Thymus (tissue), 14 donors: ENCODE measurements at places on chromosomes 5 and 9. TPM values are rescaled to one million over a fixed set of nuclear protein-coding genes. Genes with fewer than 3 reads are reported as not detected.

DNA sequence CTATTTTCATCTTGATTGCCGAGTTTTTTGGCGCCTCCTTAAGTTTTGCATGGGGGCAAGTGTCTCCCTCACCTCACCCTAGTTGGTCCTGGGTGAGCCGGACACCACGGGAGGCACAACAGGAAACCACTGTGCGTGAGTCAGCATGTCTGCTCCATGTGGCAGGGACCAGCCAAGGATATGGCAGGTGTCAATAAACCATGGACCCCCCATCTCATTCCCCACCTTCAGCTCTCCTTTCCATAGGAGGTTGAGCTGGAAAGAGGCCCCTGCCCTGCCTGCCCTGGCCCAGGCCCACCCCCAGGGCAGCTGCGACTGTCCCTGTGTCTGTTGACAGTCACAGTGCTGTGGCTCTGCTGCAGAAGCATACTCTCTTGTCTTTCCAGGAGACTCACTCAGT is 3.1 kb downstream of the SPACA9 start:
- DNase-seq = no peak

GRCh38 chr5:58156973-58157701 is 302.7 kb downstream of the PLK2 start:
- no peak for DNase-seq

The CSNK1G3 gene
- 69.7 TPM for total RNA-seq

- DNase-seq = no peak
These were observed 111.2 kb downstream of the JAKMIP2 start for GRCh38 chr5:147671365-147671764.

The SPAAR gene
- total RNA-seq = 0.09 TPM

GRCh38 chr5:145856285-145856818 is 16.5 kb downstream of the GRXCR2 start:
- DNase-seq = no peak

GRCh38 chr5:57445006-57445704 is 37.5 kb downstream of the ACTBL2 start:
- no peak for DNase-seq

GRCh38 chr9:752201-752600 is 89.3 kb upstream of the DMRT1 start:
- DNase-seq = no peak

DNA sequence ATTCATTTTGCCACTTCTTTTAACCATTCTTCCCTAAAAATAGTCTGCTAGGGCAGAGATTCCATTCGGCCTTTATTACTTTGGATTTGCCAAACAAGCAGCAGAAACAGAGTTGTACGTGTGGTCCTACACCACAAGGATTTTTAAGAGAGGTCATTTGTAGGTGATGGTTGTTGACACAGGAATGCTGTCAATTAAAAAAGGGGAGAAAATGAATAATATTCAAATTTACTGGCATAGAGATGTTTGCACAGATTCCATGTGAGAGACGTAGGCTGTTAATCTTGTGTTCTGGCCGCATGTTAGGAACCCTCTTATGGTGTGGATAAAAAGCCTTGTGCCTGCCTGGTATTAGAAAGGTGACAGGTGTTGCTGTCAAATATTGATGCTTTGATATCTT is 34.9 kb downstream of the TRIO start:
- no peak for DNase-seq

DNA sequence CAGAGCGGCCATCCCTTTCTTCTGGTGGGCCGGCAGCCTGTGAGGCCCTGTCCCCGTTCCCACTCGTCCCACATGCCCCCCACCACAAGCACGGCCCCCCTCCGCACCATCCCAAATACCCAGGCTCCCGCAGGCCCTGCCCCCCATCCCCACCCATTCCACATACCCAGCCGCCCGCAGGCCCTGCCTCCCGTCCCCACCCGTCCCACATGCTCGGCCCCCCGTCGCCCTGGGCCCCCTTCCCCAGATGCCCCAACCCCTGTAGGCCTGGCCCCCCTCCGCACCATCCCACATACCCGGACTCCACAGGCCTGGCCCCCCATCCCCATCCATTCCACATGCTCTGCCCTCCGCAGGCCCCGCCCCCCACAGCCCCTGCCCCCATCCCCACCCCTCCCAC is 11.5 kb downstream of the SLC6A19 start:
- no peak for DNase-seq

The GEMIN5 gene
- 12.8 TPM for total RNA-seq

DNA sequence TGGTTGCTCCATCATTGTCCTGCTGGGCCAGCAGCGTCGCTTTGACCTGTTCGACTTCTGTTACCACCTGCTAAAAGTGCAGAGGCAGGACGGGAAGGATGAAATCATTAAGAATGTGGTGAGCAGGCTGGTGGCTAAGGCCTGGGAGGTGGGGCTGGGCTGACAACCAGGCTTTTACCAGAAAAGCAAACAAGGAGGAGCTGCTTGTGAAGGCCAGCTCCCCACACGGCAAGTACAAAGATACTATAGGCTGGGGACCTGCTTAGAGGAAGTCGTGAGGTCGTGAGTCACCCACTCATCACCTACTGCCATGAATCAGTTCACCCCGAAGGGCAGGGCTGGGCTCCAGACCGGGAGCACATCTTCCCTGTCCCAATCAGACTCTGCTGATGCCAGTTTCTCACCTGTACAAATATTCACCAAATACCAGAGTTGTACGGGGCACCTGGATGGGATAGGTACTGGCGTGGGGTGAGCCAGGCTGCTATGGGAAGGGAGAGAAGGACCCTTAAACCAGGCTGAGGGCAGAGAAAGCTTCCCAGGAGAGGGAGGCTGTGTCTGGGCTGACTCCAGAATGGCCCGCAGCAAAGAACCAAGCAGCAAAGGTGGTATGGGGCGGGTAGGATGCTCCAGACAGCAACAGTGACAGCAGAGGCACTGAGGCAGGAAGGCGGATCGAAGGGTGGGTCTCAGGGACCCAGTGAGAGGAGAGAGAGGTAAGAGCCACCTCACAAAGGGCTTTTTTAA is 69.3 kb upstream of the NIPAL4 start:
- DNase-seq = no peak

The GRIN3A gene
- total RNA-seq = 0.14 TPM

DNA sequence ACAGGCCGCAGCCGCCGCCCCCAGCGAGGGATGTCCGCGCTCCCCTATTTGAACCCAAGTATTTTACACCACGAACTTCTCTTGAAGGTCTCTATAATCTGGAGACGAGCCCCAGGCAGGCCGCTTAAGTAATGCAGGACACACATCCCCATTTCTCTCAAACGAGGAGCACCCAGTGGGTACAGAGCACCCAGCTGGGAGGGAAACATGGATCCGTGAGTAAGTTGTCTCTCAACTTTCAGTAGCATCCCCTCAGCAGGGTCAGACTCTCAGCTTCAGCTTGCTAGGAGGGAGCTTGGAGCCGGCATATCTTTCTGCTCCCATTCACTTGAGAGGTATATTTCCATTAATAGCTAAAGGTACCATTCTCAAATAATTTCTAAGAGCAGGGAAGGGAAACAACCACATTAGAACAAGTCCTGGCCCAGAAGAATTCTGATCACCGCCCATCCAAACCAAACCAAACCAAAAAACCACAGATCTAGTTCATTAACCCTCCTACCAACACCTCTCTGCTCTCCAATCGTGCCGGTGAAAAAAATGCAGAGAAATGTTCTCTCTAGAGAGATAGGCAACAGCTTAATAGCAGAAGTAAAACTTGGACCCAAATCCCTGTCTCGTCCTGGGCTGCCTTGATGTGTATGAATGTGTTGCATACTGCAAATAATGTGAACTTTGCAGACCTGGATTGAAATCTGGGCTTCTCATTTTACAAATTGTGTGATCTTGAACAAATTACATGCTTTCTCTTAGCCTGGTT is 910 bp downstream of the TDRD7 start:
- no peak for DNase-seq

The C5orf34 gene
- total RNA-seq = 8.2 TPM

The LNPEP gene
- 37.1 TPM for total RNA-seq

DNA sequence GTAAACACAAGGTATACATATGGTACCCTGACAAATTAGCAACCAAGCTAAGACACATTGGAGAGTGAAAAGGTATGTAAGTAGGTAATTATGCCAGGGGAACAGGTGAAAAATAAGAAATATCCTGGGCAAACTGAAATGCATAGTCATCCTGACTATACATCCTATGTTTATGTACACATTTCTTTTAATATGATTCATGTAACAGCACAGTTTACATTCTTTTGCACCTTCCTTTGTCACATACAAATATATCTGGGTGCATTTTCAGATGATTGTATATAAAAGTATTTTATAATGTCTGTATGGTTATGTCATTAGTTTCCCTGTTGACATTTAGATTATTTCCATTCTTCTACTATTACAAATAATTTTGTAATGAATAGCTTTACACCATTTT is 1146.9 kb downstream of the EFNA5 start:
- no peak for DNase-seq

- DNase-seq = no peak
These were observed 134.0 kb downstream of the PARP8 start for GRCh38 chr5:50800410-50800809.

The SLC46A2 gene
- 24.6 TPM for total RNA-seq

DNA sequence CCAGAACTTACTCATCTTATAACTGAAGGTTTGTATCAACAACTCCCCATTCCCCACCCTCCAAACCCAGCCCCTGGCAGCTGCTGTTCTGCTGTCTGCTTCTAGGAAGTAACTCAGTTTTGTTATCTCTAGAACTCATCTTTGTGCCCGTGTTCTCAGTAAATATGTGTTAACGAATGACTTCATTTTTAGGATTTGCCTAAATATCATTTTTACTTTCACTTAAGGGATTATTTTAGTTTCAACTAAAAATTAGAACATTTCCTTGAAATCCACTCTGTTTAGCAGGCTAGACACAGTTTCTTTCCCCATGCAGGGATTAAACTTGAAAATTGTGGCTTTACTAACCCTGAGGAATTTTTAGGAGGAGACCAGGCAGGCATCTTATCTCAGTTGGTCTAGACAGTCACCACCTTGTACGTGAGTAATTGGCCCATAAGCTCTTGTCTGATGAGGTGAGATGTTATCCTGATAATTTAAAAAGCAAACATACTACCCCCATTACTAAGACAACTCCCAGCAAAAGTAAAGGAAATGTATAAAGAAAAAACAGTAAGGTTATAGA is 68.2 kb upstream of the TNFAIP8 start:
- no peak for DNase-seq

DNA sequence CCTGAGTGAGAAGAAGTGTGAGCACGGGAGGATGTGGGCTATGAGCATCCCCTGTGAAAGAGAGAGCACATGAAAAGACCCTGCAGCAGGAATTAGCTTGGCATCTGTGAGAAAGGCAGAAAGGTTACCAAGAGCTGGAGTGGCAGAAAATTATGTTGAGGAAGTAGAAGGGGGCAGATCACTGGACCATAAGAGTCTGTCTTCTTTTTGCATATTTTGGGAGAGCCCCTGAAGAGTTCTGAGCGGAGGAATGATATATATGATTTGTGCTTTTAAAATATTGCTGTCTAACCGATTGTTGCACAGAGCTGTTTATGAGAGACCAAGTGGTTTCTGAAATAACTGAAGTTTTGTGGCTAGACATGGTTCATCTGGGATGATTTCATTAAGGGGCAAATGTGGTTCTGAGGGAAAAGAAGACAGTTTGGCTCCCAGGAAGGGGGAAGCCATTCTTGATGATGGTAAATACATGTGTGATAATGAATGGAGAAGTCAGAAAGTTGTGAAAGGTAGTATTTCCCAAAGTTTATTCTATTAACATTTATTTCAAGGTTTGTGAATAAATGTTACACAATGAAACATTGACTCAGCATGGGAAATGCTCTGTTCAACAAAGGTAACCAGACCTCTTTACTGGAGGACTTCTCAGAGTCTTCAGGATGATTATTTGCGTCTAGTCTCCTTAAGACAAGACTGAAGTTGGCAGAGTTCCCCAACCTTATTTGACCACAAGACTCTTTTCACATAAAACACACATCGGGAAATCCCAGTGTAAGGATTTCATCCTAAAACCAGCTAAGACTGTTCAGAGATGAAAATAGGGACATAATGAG is 31.5 kb upstream of the ADRB2 start:
- DNase-seq = no peak

DNA sequence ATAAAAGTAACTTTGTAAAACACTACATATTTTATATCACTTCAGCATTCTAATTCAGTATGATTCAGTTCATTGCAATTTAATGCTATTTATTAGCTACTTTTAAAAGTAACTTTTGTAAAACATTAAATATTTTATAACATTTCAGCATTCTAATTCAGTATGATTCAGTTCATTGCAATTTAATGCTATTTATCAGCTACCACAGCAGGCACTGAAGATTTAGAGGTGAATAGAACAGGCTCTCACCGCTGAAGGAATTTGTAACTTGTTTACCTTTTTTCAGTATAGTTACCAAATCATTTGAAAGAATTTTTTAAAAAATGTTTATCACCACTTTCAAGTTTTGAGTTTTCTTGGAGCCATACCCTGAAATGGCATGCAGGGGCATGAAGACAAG is 266.4 kb upstream of the DAB2 start:
- no peak for DNase-seq

- no peak for DNase-seq
These were observed 118.0 kb upstream of the BRINP1 start for GRCh38 chr9:119487118-119487827.

The TAF11L5 gene
- not detected for total RNA-seq

- DNase-seq = no peak
These were observed 510.2 kb downstream of the PRELID2 start for GRCh38 chr5:145324767-145325479.

The KIAA0825 gene
- 3.1 TPM for total RNA-seq

- DNase-seq = no peak
These were observed 191.2 kb downstream of the DAB2IP start for GRCh38 chr9:121842612-121842978.

The RELL2 gene
- 10.0 TPM for total RNA-seq

DNA sequence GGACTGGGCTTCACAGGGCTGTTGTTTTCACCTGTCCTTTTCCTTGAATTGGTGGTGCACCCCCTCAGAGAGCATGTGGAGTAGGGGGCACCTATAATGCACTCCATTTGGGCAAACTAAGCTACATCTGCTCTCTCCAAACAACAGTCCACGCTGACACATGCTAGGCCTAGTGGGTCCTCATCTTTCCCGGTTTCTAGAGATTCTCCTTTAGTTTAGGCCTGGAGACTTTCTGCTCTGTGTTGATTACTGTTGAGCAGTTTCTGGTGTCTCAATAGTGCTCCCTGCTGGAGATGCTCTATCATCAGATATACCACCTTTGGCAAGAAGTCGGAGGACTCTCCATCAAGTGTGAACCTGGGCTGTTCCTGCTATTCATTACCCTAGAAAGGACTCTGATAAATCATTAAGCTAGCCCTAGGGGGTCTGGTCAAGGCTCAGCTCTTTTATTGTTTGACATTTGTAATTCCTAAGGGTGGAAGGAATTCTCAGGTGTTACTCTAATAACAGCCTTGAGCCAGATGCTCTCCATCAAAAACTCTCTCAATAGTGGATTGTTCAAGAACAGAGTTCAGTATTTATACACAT is 64.0 kb upstream of the FYB1 start:
- peak; percentile 86 for DNase-seq

- DNase-seq = no peak
These were observed 13.8 kb upstream of the CTSL start for GRCh38 chr9:87711857-87712800.

- no peak for DNase-seq
These were observed 138.6 kb downstream of the NUDT12 start for GRCh38 chr5:103424026-103424425.
